ENCODE measurements at places on chromosomes 1 and 21. TPM values are rescaled to one million over a fixed set of nuclear protein-coding genes. Genes with fewer than 3 reads are reported as not detected.

DNA sequence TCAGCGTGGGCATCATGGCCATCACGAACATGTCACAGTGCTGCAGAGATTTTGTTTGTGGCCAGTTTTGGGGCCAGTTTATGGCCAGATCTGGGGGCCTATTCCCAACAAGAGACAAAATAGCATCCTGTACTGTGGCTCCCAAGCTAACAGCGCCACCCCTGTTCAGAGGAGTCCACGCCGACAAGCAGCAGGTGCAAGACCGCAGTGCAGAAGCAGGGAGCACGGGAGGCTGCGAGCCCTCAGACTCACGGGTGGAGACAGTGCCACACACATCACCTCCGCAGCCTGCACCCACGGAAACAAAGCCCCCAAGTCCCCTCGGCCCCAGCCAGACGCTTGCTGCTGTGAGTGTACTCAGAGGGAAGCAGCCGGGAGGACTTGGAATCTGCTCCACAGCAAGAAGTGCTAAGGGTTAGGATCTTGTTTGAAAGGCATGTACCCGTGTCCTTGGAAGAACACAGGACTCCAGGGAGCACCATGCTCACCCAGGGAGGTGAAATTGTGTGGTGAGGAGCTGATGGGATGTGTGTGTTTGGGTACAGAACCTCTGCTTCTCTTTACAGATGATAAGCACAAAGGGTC is 7.1 kb downstream of the TCP10L start:
- DNase-seq: no peak

- no peak for DNase-seq
These were observed 6.3 kb upstream of the TENT5C start for GRCh38 chr1:117599286-117600221.

The YARS1 gene
- total RNA-seq: 52.2 TPM

The RNF207 gene
- total RNA-seq: 17.9 TPM

Measured in chondrocyte (in vitro differentiated cells).